NCI-H1048 (cell line): ENCODE measurements at places on chromosomes 3 and 15.

GRCh38 chr3:108127301-108127988 is 36.6 kb upstream of the CD47 start:
- DNase-seq: no peak

- no peak for DNase-seq
Observed at GRCh38 chr3:149703466-149703865, 45.6 kb upstream of the WWTR1 start.

GRCh38 chr3:66362541-66362941 is 138.3 kb downstream of the LRIG1 start:
- DNase-seq: peak; percentile 49

GRCh38 chr3:101828691-101829436 is 20.4 kb upstream of the NFKBIZ start:
- no peak for DNase-seq

GRCh38 chr3:148654433-148654832 is 43.3 kb upstream of the AGTR1 start:
- DNase-seq: no peak

- DNase-seq: no peak
Observed at GRCh38 chr3:102265720-102266119, 169.1 kb upstream of the ZPLD1 start.

GRCh38 chr3:195543500-195544229 is 540 bp upstream of the PPP1R2 start:
- no peak for DNase-seq

- DNase-seq: no peak
Observed at GRCh38 chr3:132161608-132162007, 126.8 kb upstream of the CPNE4 start.

DNA sequence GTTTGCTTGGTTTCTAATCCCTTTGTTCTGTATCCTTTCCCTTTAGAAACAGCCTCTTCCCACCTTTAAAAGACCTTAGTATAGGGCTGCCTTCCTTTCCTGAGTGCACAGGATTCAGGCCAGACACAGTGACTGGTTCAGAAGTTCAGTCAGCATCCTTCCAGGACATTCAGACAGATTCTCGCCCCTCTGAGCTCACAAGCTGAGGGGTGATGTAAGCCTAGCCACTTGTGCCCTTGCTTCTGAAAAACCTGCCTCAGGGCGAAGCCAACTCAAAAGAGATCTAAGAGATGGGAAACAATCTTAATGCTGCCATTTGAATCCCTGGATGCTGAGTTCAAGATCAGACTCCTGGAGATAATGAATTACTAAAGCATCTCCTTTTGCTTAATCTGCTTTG is 6.7 kb upstream of the NSMCE3 start:
- DNase-seq: no peak

DNA sequence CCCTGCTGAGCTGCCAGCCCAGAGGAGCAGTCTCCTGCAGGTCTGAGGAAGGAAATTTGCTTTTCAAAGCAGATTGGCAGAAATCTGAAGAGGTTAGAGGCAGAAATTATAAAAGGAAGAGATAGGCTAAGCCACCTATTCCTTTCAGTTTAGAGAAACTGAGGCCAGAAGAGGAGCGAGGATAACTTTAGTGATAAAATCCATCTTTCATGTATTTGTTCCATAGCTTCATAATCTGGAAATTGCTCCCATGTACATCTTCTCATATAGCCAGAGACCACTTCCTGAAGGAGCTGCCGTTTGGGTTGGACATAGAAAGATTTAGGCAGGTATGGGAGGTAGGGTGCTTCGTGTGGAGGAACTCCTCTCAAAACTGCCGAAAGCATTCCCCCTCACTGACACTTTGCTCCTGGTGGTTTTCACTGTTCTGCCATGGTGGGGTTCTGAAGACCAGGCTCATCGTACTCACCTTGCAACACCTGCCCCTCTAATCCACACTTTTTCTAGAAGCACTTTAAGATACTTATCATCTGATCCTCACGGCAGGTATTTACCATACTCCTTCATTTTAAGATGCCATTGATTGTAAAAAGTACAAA is 670 bp upstream of the ACAP2 start:
- DNase-seq: no peak

DNA sequence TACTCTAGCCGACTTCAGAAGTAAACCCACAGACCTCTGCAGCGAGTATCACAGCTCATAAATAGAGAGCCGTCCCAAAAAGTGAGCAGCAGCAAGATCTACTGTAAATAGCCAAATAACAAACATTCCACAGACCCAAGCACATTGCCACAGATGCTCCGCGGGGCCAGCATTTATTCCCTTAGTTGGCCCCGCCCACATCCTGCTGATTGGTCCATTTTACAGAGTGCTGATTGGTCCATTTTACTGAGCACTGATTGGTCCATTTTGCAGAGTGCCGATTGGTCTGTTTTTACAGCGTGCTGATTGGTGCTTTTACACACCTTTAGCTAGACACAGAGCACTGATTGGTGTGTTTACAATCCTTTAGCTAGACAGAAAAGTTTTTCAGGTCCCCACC is 17.3 kb upstream of the GABRB3 start:
- no peak for DNase-seq

DNA sequence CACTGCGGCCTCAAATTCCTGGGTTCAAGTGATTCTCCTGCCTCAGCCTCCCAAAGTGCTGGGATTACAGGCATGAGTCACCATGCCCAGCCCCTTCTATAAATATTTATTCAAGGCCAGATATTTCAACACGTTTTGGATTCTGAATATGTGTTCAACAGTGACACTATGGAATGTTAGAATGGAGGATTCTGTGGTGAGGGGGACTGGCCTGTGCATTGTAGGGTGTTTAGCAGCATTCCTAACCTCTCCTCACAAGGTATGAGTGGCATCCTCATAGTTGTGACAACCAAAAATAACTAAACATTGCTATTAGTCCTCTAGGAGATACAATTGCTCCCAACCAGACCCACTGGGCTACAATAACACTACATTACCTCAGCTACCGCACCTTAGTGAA is 104.0 kb upstream of the ATP10A start:
- DNase-seq: no peak

GRCh38 chr15:77361456-77361855 is 58.4 kb downstream of the PEAK1 start:
- DNase-seq: no peak

GRCh38 chr3:124044956-124045355 is 53.0 kb upstream of the ROPN1 start:
- no peak for DNase-seq

DNA sequence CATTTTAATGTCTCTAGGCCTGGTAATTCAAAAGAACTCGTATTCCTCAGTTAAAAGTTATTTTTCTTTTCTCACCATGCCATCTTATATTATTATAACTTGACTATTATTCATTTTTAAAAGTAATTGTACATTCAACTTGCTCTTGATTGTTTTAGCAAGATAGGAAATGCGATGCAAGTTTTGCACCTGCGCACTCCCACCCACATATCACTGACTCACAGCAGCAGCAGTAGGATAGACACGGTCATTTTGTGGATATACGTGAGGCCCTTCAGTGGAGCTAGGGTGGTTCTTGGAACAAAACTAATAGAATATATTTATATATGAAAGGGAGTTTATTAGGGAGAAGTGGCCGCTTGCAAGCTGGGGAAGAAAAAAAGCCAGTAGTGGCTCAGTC is 95.5 kb upstream of the UBE3A start:
- no peak for DNase-seq

- no peak for DNase-seq
Observed at GRCh38 chr15:90463381-90463780, 66.3 kb upstream of the CRTC3 start.

DNA sequence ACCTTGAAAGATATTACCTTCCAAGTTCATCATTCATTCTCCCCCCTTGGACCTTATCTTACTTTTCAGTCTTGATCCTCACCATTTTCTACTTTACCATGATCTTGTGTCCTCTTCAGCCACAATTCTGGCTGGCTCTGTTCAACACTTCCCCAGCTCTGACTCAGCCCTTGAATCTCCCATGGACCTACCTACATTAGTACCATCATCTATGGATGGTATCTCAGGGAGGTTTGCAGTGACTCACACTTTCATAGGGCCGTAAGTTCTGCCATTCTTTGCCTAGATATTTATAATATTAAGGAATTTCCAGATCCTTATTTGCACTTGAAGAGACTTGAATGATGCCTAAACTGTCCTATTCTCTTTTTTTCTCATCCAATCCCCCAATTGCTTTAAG is 213.7 kb upstream of the RORA start:
- DNase-seq: no peak
